Fibroblast of lung (primary cell): ENCODE measurements at places on chromosomes 13 and 19. TPM values are rescaled to one million over a fixed set of nuclear protein-coding genes. Genes with fewer than 3 reads are reported as not detected.

The FOXA3 gene
- not detected in 2 replicates for total RNA-seq

The MYBPC2 gene
- under 0.01 and 0.26 TPM in 2 replicates for total RNA-seq

The GRIK5 gene
- total RNA-seq: 0.77 and 3.5 TPM in 2 replicates

The ZNF331 gene
- total RNA-seq: 9.0 and 16.2 TPM in 2 replicates

The ZNF534 gene
- under 0.01 and 0.17 TPM in 2 replicates for total RNA-seq

The AMER2 gene
- under 0.01 TPM in 1 of 2 replicates, not detected in the other for total RNA-seq

The C19orf18 gene
- 0.26 and 0.83 TPM in 2 replicates for total RNA-seq

The SLC6A16 gene
- under 0.01 TPM in 2 replicates for total RNA-seq

The CGB7 gene
- total RNA-seq: under 0.01 TPM in 2 replicates

The MBD3L1 gene
- not detected in 2 replicates for total RNA-seq

The NCCRP1 gene
- total RNA-seq: not detected in 2 replicates

The TEKTIP1 gene
- total RNA-seq: not detected in 2 replicates

The SIGLECL1 gene
- not detected in 2 replicates for total RNA-seq

The UBL3 gene
- total RNA-seq: 10.0 and 10.7 TPM in 2 replicates

The IL17D gene
- 2.3 and 3.1 TPM in 2 replicates for total RNA-seq

The HDGFL2 gene
- total RNA-seq: 47.8 and 51.2 TPM in 2 replicates

The TPTE2 gene
- not detected in 2 replicates for total RNA-seq

The ZBTB7A gene
- 11.8 and 17.7 TPM in 2 replicates for total RNA-seq

The PGLYRP1 gene
- total RNA-seq: not detected in 2 replicates

The LHB gene
- total RNA-seq: not detected in 2 replicates

The SEMA6B gene
- total RNA-seq: under 0.01 TPM in 2 replicates

The ZNF579 gene
- total RNA-seq: 3.3 and 5.4 TPM in 2 replicates
